ENCODE measurements at places on chromosomes 7 and 10. TPM values are rescaled to one million over a fixed set of nuclear protein-coding genes. Genes with fewer than 3 reads are reported as not detected.

GRCh38 chr7:127976056-127976737, 55.0 kb downstream of the LRRC4 start:
- peak; percentile 25 for DNase-seq

GRCh38 chr7:128217030-128217805, 23.9 kb upstream of the LEP start:
- no peak for DNase-seq

- no peak for DNase-seq
These were observed 128.8 kb upstream of the SMIM30 start for GRCh38 chr7:113247198-113247597.

- DNase-seq, result no peak
These were observed 49.9 kb downstream of the NEUROD6 start for GRCh38 chr7:31290601-31291000.

- DNase-seq, result no peak
These were observed 10.8 kb downstream of the ANTXRL start for GRCh38 chr10:46297406-46298204.

DNA sequence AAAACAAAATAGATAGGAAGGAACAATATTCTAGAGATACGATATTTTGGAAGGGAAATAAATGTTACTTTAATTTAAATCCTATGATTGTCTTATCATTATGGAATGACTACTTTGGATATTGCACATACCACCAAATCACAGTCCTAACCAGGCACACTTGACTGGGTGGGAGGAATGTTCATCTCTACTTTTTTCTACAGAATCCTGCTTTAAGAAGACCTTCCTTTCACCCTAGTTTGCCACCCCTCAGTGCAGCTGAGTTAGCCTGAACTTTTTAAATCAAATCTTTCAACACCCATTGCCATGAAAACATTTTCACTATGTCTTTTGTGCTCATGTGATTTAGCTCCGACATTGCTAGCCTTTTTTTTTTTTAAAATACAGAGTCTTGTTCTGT, 38.1 kb downstream of the RELN start:
- DNase-seq, result no peak

DNA sequence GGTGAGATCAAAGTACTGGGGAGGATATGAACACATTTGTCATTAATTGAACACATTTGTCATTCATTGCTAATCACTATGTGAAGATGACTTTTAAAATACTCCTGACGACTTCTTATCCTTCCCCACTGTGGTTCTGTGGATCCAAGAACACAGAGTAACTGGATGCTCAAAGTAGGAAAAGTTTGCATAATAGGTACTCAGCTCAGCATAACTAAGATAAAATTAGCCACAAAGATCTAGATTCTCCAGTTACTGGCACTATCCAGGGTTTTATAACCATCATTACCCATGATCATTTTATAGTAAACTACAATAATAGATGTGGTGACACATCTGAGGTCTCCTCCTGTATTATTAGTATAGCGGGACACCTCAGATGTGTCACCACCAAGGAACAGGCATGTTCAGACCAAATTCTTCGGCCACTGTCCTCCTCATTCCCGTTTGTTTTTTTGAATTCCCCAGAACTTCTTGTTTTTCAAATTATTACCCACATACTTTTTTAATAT, 163.6 kb upstream of the LRRTM3 start:
- no peak for DNase-seq

DNA sequence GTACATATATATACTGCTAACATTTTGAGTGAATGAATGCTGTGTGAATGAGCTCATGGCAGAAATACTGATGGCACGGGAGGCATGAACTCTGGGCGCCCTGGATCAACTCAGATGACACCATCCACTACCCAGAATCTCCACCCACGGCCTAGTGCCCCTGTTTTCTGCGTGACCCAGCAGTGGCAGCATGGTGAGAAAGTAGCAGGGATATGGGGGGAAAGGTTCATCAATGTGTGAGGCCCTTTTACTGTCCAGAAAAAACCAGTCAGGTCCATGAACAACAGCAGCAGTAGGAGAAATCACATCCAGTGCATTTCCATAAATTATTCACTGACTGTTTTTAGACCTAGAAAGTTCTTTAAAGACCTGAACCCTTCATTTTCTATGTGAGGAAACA, 391.0 kb upstream of the NRP1 start:
- DNase-seq, result no peak

DNA sequence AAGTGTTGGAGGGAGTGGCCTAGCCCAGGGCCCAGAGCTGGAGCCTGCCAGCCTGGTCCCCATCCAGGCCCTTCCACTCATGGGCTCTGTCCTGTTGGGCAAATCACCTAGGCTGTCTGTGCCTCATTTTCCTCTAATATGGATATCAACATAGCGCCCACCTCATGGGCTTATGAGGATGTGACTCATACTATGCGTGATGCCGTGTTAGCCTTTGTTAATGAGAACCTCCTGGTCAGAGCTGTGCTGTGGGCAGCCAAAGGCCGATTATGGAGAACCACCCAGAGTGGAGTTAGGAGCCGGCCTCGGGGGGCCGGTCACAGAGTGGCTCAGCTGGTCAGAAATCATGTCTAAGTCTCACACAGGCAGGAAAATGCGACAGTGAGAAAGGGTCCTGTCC, 306.4 kb downstream of the PAXIP1 start:
- no peak for DNase-seq

DNA sequence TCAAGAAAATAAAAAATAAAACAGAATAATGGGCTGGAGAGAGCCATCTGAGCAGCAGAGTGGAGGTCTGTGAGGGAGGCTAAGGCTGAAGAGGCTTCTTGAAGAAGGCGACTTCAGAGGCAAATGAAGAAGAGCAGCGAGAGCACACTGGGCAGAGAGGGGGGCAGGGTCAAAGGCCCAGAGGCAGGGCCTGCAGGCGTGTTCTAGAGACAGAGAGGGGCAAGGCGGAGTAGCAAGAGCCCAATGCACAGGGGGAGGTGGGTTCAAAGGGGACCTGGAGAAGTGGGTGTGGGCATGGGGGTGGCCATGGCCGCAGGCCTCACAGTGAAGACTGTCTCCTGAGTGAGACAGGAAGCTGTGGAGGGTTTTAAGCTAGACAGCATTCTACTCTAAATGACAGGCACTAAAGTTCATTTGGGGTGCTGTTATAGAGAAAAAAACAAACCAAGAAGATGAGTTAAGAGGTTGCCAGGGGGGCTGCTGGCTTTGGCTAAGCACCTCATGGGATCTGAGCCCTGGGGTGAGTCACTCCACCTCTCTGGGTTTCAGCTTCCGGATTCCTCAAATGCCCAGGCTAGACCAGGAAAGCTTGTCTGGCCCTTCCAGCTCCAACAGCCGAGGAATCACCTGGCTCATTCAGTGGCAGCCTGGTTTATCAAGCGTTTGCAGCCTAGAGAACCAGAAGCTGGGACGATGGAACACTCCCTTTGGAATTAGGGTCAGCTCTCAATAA, 81.7 kb downstream of the DLG5 start:
- DNase-seq, result peak; percentile 79

DNA sequence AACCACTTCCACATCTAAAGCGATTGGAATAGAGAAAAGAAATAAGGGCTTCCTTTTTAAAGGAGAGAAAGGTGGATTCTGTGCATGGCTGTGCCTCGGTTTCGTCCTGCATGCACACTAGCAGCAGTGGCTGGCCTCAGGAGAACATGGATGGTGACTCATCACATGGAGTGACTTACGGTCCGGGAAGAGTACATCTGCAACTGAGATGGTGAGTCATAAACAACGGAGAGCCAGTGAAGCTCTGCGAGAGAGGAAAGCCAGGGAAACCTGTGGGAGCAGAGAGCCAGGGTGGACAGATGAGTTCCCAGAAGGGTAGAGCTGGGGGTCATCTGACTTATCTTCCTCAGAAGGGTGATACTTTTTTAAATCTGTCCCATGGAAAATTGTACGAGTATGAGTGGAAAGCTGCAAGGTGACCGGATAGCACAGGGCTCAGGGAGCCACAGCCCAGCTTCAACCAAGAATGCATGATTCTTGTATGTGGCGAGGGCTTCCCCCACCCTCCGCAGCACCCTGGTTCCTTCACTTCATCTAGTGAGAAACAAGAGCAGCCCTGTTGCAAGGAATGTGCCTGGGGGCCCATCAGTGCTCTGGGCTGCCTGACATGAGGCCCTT, 259.1 kb downstream of the KLF6 start:
- DNase-seq, result no peak

- no peak for DNase-seq
These were observed 370.8 kb downstream of the PLXNA4 start for GRCh38 chr7:132205509-132205908.

- DNase-seq, result no peak
These were observed 146.0 kb upstream of the ADO start for GRCh38 chr10:62658516-62658915.

GRCh38 chr10:76469675-76470074, 1038.3 kb downstream of the LRMDA start:
- no peak for DNase-seq

DNA sequence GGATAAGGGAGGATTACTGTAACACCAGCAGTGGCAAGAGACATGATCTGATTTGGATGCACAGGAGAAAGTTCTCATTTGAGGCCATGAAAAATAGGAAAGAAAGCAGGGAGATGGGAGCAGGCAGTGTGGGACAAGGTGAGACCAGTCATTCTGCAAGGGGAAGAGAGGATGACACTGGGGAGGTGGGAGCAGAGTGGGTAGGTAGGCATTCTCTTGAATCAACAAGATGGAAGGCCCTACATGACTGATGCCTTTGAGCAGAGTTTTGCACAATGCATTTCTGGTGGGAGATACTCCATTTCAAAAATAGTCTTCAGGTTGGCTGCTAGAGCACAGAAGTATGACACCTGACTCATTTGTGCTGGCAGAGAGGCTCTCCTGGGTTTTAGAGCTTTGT, 10.5 kb downstream of the RPS24 start:
- no peak for DNase-seq

GRCh38 chr10:60649485-60650377, 128.5 kb upstream of the CDK1 start:
- DNase-seq, result no peak

DNA sequence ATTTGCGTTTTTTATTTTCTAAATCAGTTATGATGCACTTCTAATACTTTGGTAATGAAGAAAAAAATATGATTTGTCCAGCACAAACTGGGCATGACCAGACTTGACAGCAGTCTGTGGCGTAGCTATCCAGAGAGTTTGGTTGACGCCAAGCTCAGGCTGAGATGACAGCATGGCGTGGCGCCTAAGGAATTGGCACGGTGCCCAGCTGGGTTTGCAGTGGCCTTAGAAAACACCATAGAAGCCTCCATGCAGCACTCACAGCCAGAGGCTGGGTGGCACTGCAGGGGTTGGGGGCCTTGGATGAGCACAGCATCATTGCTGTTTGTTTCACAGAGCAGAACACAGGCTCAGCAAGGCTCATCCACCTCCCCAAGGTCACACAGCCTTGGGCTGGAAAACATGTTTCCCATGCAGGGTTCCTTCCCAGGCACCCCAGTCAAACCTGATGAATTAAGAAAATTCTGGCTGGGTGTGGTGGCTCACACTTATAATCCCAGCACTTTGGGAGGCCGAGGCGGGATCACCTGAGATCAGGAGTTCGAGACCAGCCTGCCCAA, 88.9 kb downstream of the GTF2IRD1 start:
- DNase-seq, result no peak

DNA sequence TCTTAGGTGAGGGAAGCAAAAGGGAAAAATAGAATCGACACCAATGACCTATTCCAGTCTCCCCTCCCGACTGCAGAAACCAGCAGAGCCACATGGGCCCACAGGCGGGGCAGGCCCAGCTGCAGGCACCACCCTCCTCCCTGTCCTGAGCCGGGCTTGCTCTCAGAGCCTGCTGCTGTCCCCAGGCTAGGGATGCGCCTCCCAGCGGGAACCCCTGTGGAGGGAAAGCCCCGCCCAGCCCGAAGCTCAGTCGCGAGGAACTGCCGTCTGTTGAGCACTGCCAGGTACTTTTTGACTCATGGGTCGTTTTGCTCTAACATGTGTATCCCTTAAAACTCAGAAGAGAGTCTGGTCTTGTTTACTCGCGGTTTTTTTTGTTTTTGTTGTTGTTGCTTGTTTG, 124.5 kb upstream of the RET start:
- no peak for DNase-seq

- no peak for DNase-seq
These were observed 5.8 kb downstream of the MLXIPL start for GRCh38 chr7:73618538-73618937.

The HOGA1 gene
- polyA plus RNA-seq, result 3.2 TPM

The ATP6V1F gene
- 193 TPM for polyA plus RNA-seq

The CCDC186 gene
- 34.0 TPM for polyA plus RNA-seq

The HIBADH gene
- 54.2 TPM for polyA plus RNA-seq

The CHPF2 gene
- polyA plus RNA-seq, result 25.1 TPM

All from large intestine (tissue), 12 donors.